Mucosa of gallbladder (tissue), 1 donor: ENCODE measurements at places on chromosomes 5 and 9.

GRCh38 chr9:123220127-123220526 lies 48.3 kb downstream of the STRBP start:
- no peak for DNase-seq

- DNase-seq: no peak
Measured at GRCh38 chr5:135667673-135668072, 88.9 kb upstream of the CXCL14 start.

- DNase-seq: no peak
Measured at GRCh38 chr9:115391168-115391825, 273.3 kb upstream of the TNC start.

DNA sequence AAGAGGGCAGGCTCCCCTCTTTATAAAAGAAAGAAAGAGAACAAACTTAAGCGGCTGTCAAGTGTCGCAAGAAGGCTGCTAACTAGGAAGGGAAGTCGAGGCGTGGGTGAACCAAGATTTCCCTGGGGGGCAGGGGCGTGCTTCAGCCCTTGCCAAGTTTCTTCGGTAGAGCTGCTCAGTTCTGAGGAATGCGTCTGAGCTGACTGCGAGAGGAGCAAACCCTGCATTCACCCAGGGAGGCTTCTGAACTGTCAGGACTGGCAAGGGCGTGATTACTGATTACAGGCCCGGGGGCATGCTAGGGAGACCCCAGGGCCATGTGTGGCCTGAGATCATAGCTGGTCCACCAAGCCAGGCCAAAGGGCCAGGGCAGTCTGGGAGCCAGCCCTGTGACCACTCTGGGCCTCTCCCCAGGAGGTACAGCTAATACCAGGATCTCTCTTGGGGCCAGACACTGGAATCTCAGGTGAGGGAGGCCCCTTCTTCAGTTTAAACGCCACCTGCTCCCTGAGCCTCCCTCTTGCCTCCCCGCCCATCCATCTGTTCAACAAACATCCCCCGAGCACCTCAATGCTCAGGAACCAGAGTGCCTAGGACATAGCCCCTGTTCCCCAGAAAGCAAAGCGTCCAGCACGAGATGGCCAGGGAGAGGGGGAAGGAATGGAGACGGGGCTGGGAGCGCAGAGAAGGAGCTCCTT lies 30.9 kb downstream of the SARDH start:
- no peak for DNase-seq

- no peak for DNase-seq
Measured at GRCh38 chr5:68883436-68883835, 210.4 kb upstream of the SLC30A5 start.

DNA sequence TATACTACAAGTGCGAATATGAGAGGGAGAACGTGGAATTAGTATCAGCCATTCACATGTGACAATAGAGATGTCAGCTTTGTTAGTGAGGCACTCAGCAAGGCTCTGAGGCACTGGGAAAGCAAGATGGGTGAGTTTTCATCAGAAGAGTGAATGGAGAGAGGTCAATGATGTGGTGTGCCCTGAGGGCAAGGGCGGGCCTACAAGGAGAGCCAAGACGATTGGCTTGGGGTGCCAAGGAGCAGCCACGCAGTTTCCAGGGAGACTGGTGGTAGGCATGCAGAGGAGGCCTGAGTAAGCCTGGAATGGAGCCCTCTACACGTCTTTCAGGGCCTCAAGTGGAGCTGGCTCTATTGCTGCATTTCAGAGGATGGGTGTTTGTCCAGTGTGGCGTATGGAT lies 24.7 kb downstream of the BTF3 start:
- no peak for DNase-seq

DNA sequence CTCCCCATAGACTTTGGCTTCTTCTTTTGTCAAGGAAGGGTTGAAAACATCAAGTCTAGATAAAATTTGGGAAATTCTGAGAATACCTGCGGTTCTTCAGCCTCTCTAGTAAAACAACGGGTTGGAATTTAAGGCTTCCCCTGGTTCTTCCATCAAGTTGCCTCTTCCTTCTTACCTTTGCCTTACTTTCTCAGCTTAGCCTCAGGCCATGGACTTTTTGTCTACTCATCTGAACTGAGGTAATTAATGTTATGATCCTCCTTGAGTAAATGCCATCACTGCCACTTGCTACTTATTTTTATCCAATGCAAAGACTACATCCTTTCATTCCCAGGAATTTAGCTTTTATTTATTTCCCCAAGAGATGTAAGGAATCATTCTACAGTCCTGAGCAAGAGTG lies 184.4 kb downstream of the MPDZ start:
- DNase-seq: no peak

- no peak for DNase-seq
Measured at GRCh38 chr5:153900703-153901395, 137.9 kb downstream of the FAM114A2 start.

DNA sequence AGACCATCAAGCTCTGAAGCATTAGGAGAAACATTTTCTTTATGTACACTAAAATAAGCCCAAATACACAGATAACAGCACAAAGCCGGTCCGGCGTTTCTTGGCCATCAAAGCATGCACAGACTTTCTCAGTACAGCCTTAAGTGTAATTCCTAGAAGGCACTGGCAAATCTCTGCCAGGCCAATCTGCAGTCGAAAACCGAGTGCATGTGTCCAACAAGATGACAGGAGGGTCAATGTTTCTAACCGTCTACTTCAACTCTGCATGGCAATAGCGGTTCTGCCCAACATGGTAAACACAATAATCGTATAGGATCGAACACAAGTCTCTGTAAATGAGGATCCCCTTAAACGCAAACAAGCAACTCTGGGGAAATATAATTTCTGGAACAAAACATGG lies 1.1 kb downstream of the ARL15 start:
- DNase-seq: no peak

DNA sequence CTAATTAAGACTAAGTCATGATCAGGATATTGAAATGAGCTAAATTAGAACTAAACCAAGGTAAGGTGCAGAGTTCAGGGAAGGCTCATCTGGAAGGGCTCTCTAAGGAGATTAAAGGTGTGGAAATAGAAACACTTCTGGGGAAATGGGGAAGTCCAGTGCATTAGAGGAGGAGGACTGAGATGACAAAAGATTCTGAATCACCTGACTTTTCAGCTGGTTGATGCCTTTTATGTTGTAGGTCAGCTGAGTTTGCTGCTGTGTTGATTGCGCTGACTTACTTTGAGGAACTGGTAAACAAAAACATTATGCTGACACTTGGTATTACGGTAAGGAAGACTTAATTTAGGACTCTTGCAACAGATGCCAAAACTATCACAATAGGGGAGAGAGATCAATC lies 23.8 kb downstream of the IFNA5 start:
- DNase-seq: no peak

DNA sequence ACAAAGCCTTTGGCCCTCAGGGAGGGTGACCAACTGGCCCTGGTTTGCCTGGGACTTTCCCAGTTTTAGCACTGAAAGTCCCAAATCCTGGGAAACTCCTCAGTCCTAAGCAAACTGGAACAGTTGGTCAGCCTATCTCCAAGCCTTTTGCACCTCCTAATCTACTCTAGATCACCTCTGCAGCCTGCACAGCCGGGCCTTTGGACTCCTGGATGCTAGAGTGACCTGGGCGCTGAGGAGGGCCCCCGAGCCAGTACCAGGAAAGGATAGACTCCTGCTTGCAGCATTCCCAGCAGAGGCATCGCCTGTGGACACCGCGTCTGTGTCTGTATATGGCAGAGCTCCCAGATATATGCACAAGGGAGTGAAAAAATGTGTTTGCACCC lies 15.1 kb downstream of the IRF1 start:
- DNase-seq: no peak

GRCh38 chr9:89278551-89278950 lies 32.4 kb upstream of the CKS2 start:
- DNase-seq: no peak

DNA sequence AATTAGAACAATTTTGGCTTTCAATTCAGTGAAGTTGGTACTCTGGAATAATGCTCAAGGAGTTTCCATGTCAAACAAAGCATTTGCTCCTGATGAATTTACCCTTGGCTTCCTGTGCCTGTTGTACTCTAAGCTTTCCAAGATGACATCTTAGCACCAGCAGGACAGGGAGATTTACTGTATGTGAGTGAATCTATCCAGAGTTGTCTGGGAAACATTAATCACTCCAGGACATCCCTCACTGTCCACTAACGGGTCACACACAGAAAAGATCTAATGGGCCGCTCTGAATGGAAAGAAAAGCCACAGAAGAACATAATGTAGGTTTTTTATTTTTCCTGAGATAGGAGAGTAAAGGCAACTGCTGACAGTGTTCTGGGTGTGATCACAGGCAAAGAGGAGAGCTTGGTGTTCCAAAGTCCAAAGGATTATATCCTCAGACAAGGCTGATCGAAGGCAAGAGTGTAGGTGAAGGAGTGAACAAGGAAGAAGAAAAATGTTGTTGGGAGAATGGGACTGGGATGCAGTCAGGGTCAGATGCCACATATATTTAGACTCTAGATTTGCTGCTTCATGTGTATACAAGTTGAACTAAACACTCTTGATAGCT lies 167.7 kb upstream of the RPS23 start:
- DNase-seq: no peak

- DNase-seq: no peak
Measured at GRCh38 chr5:42718591-42718990, 38.0 kb upstream of the CCDC152 start.

- no peak for DNase-seq
Measured at GRCh38 chr9:68551191-68551590, 10.5 kb upstream of the TMEM252 start.

- DNase-seq: no peak
Measured at GRCh38 chr5:23635938-23636337, 128.5 kb downstream of the PRDM9 start.

DNA sequence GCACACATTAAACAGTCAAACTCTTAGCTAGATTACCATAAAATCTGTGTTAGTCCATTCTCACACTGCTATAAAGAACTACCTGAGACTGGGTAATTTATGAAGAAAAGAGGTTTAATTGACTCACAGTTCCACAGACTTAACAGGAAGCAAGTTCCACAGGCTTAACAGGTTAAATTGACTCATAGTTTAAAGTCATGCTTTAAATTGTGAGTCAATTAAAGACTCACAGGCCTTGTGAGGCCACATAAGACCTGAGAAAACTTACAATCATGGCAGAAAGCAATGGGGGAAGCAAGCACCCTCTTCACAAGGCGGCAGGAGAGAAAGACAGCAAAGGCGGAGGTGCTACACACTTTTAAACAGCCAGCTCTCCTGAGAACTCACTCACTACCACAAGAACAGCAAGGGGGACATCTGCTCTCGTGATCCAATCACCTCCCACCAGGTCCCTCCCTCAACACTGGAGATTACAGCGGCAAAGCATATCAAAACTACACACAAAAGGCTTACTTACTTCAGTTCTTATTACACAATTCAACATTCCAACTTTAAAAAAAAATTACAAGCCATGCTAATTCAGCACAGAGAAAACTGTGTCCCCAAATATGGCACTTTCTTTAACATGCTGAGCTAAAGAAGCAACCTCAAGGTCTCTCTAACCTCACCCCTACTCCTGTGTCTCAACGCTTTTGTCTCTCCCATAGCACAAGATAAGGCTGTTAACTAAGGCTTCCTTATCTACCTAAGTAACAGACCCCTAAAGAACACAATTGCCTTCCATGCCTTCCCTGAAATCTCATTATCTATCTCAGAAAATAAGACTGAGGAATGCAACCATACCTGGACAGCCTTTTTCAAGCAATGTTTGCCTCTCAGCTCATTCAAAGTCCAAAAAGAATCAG lies 805.1 kb downstream of the NR2F1-AS1 start:
- DNase-seq: no peak

DNA sequence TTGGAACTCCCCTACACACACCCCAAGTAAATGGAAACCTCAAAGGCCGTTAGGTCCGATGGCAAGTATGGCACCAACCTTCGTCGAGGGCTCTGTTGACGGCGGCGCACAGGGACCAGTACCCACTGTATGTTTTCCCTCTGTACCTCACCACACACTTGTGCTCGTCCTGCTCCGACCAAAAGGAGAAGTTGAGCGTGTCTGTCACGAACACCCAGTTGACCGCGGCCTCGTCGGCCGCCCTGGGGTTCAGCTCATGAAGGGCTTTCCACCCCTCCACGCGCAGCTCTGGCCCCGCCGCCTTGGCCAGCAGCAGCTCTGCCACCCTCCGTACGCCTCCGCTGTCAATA lies 24.0 kb downstream of the HNRNPK start:
- DNase-seq: peak; percentile 24

DNA sequence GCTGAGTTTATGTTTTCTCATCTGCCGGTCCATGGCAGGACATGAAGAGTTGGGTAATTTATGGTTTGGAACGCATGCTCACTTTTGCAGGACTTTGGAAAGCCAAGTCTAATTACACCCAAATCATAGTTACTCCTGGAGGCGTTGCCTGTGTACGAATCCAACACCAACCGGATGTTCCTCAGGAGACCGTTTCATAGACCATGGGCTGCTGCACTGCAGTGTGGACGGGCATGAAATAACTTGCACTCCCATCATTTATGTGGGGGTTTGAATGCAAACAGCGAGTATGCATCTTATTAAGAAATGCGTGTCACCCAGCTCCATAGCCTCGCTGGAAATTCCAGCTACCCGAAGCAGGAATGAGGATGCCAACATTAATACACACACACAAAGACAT lies 96.1 kb upstream of the IRX2 start:
- DNase-seq: no peak

DNA sequence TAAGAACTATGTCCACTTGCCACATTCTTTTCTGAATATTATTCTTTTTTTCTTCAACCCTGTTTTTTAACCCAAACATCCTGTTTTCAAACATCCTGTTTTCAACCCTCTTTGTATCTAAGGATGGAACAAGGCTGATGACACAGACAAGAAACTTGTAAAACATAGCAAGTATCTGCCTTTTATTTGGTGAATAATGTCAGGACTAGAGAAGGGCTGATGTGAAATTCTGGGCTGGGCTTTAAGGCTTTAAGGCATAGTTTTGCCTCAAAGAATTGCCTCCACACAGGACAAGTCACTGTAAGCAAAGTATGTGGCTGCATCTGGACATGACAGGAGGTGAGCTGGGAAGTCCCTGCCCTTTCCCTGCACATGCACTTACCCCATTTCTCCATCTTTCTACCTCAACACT lies 42.5 kb upstream of the RIC1 start:
- no peak for DNase-seq

DNA sequence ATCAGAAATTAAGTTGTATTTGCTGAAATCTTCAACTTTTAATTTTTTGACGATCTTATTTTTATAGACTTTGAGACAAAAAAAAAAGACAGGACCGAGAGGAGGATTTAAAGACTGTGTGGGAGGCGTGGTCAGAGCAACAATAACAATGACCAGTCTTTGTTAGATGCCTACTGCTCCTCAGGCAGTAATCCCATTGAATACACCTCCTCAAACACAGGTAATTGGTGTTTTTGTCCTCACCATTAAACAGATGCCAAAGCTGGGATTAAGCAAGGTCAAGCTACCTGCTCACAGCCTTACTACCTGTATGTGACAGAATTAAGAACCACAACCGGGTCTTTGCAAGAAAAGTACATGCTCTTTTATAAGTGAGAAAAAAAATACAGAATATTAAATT lies 233.3 kb upstream of the GRAMD2B start:
- no peak for DNase-seq

- no peak for DNase-seq
Measured at GRCh38 chr5:79936646-79937216, 54.3 kb downstream of the MTX3 start.
